HT-29 (cell line): ENCODE measurements at places on chromosomes 16 and 17. TPM values are rescaled to one million over a fixed set of nuclear protein-coding genes. Genes with fewer than 3 reads are reported as not detected.

DNA sequence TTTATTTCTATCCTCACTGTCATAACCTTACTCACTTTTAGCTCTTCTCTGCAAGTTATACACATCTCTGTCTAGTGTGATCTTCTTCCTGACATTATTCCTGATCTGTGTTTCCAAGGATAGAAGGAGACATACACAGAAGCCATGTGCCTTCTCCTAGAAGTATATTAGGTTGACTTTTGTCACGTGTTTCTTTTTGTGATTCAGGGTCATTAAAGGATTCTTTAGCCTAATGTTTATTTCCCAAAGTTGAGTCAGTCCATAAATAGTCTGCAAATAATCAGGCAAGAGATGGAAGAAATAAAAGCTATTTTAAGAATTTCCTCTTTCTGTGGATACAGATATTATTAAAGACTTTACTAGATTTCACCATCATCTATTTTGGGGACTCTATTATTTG, 214.1 kb upstream of the GOT2 start:
- no peak for DNase-seq

DNA sequence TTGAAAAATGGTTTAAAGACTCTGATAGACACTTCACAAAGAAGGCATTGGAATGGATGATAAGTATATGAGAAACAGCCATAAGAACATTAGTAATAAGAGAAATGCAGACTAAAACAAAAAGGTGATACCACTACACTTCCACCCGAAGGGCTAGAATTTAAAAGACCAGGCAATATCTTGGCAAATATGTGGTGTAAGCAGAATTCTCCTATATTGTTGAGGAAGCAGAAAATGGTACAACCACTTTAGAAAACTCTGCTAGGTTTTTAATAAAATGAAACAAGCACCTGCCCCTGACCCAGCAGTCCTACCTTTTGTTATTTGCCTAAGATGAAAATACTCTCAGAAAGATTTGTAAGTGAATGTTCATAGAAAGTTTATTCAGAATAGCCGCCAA, 43.7 kb downstream of the MAP2K4 start:
- DNase-seq = no peak

DNA sequence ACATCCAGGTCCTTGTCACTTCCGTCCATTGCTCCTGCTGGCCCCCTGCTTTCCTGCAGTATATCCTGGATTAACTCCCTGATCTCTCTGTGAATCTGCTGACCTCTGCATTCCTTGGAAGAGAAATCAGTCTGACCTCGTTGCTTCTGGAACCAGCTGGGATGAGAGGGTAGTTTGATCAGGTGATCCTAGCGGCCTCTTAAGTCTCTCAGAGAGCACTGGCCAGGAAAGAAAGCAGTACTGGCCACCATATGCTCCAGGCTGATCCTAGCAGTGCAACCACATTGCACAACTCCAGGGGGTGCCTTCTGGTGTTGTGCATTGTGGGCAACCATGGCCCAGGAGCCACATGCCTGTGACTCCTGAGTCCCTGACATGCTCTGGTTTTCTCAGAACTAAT, 79.2 kb downstream of the ARHGAP23 start:
- DNase-seq = no peak

DNA sequence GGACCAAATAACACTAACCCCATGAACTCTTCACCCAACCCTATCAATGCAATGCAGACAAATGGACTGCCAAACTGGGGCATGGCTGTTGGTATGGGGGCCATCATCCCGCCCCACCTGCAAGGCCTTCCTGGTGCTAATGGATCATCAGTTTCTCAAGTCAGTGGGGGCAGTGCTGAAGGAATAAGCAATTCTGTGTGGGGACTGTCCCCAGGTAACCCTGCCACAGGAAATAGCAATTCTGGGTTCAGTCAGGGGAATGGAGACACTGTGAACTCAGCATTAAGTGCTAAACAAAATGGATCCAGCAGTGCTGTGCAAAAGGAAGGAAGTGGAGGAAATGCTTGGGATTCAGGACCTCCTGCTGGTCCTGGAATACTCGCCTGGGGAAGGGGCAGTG, 78.9 kb downstream of the TMC6 start:
- no peak for DNase-seq

DNA sequence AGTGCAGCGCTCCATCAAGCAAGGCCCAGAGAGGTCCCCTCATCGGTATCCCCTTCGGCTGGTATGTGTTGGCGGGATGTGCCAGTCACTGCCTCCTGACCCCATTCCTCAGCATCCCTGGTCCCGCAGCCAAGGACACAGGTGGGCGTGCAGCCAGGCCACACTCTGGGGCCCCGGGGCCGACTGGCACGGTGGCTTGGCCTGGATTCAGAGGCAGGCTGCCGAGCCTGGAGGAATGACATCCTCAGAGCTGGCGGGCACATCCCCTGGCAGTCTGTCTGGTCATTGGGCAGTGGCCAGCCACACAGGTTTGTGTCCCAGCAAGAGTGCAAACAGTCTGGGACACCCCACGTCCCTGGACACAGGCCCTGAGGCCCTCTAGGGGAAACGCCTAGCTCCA, 111.1 kb downstream of the SDK2 start:
- DNase-seq = no peak

- DNase-seq = no peak
These were observed 56.3 kb downstream of the LMF1 start for GRCh38 chr16:914440-914839.

The TIGD7 gene
- not detected in 2 replicates for total RNA-seq

The ALDH3A2 gene
- 86.4 and 101 TPM in 2 replicates for total RNA-seq

The HAP1 gene
- total RNA-seq = not detected in 2 replicates

The CYBC1 gene
- total RNA-seq = 72.3 and 89.5 TPM in 2 replicates

The ANKFN1 gene
- total RNA-seq = 0.29 TPM in 1 of 2 replicates, not detected in the other

The HIC1 gene
- 0.31 and 0.55 TPM in 2 replicates for total RNA-seq
